ENCODE measurements at places on chromosomes 7 and 10.

GRCh38 chr7:133587903-133588302, 335.0 kb downstream of the EXOC4 start:
- no peak for DNase-seq

- DNase-seq = peak; percentile 41
Measured at GRCh38 chr7:115297656-115298055, 375.8 kb downstream of the MDFIC start.

DNA sequence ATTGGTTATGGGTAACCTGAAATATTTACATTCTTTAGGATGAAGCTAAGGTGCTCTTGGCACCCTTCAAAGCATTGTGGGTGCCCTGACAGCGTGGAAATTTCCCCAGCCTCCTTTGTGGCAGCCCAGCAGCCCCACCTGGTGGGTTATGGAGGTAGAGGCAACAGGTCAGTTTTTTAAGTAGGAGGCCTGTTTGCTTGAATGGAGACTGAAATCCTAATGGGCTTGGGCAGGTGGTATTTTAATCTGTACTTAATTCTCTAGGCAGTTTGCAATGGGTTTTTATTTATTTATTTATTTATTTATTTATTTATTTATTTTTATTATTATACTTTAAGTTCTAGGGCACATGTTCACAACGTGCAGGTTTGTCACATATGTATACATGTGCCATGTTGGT, 139.4 kb downstream of the EPC1 start:
- DNase-seq = peak; percentile 64

DNA sequence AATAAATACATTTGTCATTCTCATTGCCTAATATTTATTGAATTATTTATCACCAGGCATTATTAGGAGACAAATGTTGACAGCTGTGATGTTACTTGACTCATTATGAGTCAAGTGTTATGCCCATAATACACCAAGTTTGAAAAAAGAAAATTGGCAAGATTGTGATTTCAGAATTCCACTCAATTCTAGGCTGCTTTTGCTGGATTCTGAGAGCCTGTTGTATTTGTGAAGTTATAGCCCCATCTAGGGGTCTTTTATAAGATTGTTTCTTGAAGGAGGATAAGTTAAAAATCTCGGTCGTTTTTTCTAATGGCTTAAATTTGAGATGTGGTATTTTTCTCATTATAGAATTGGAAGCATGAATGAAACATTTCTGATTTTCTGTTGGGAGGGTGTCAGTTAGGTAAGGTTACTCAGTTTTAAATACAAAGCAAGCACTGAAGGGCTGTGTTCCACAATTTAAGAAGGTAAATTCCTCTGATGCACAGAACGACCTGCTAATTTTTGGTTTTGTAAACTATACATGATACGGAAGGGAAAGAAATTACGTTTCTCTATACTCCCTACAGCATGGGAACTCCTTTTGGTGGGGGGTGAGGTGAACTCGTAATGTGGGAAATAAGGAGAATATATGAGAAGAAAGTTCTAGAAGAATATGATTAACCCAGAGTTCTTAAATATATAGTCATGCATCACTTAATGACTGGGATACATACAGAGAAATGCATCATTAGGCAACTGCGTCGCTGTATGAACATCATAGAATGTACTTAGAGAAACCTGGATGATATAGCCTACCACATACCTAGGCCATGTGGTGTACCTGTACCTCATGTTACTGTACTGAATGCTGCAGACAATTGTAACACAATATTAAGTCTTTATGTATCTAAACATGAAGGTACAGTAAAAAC, 2.6 kb downstream of the STK31 start:
- peak; percentile 69 for DNase-seq

DNA sequence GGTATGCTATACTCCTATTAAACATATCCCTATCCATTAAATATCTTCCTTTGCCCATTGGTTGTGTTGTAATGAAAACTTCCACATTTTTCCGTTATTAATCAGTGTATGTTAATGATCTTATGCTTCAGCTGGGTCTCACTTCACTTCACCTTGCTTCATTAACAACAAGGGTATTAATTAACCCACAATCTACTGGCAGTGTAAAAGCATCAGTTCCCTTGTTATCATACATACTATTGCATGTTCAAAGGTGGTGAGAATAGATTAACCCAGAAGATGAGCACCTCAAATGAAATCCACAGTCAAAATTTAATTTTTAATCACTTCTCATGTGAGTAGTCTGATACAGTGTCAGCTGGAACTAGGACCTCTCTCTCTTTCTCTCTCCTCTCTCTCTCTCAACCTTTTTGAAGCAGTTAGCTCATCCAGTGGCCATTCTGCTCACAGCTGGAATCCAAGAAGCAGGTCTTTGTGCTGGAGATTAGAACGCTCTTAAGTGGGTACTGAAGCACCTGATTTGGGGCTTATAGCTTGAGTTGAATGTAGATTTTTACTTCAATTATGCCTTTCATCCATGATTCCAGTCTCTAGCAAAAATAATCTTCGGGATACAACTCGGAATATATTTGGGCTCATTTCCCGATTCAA, 172.3 kb downstream of the RAPGEF5 start:
- DNase-seq = no peak

- no peak for DNase-seq
Measured at GRCh38 chr10:74932648-74933047, 106.2 kb downstream of the KAT6B start.

DNA sequence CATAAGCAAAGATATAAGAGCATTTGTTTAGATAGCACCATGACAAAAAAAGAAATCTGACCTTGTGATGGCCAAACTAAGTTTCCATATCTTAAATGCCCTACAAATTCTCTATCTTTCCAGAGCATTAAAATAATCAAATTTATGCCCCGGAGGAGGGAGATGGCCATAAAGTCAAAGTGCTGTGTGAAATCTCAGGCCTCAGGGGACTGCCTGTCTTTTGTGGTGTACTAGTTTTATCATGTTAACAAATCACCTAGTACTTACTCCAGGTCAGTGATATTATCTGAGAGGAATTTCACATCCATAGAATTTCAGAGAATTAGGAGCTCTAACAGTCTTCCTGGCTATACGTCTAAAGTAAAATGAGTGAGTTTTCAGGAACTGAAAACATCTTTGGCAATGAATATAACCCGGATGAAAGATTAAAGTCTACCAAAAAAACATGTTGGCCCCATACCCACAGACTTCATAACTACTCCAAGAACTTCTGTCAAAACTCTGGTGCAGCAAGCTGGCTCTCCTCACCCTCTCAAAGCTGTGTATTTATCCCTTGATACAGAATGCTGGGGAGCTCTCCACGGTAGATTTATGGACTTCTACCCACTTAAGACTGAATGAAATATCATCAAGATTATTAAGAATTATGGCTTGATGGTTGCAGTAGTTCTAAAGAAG, 682.8 kb downstream of the SORCS1 start:
- no peak for DNase-seq

GRCh38 chr10:101839002-101839401, 4.6 kb downstream of the KCNIP2 start:
- DNase-seq = no peak

GRCh38 chr10:95850791-95851190, 57.0 kb upstream of the CC2D2B start:
- DNase-seq = no peak

- DNase-seq = no peak
Measured at GRCh38 chr7:74466196-74466813, 12.6 kb downstream of the GTF2IRD1 start.

GRCh38 chr7:26538216-26538615, 246.6 kb downstream of the SNX10 start:
- no peak for DNase-seq

DNA sequence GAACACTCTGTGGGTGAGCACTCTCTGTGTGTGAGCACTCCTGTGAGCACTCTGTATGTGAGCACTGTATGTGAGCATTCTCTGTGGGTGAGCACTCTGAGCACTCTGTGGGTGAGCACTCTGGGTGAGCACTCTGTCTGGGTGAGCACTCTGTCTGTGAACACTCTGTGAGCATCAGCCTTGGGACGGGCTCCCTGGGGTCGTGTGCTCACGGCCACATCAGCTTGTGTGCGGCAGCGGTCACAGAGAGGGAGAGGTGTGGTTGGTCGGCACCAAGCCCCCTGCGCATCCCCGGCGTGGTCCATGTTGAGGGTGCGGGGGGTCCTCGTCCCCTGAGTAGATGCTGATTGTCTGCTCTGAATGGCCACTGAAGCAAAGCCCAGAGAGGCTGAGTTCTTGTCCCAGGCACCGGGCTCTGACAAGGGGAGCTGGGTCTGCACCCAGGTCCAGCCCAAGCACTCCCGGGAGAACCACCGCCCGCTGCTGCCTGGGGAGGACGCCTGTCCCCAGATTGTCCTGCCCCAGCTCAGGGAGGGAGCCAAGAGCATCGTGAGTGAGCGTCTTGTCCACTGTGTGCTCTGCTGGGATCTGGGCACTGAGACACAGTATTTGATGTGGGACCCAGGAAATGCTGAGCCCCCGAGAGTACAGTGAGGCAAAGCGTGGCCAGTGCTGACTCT, 143.7 kb downstream of the DNAJB6 start:
- no peak for DNase-seq

DNA sequence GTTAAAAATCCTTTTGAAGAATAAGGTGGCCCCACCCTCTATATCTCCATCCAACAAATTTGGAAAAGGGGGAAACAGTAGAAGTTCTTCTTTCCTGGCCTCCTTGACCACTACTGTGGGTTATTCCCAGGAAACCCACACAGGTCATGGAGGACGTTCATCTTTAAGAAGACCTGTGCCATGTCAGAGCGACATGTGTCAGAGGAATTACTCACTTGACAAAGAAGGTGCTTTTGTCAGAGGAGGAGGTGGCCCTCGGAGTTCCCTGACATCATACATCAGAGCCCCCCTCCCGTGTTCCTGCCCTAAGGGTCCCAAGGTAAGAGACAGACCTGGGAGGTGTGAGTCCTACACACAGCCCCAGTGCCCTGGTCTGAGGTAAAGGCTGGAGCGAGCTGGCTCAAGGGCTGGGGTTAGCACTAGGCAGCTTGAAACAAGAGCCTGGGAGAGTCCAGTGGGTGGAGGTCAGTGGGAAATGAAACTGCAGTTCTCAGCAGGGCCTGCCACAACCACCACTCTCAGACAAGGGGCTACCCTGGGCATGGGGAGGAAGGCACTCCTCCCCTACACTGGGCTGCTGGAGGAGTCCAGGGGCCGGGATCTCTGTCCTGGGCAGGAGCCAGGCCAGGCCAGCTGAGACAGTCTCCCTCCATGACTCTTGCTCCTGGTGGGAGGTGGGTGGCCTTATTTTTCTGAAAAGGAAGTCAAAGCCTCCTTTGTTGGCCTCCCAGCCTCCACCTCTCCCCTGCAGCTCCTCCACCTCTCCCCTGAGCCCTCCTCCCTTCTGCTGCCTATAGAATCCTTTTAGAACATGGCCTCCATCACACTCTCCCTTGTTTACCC, 21.8 kb upstream of the ZMIZ1 start:
- DNase-seq = no peak

DNA sequence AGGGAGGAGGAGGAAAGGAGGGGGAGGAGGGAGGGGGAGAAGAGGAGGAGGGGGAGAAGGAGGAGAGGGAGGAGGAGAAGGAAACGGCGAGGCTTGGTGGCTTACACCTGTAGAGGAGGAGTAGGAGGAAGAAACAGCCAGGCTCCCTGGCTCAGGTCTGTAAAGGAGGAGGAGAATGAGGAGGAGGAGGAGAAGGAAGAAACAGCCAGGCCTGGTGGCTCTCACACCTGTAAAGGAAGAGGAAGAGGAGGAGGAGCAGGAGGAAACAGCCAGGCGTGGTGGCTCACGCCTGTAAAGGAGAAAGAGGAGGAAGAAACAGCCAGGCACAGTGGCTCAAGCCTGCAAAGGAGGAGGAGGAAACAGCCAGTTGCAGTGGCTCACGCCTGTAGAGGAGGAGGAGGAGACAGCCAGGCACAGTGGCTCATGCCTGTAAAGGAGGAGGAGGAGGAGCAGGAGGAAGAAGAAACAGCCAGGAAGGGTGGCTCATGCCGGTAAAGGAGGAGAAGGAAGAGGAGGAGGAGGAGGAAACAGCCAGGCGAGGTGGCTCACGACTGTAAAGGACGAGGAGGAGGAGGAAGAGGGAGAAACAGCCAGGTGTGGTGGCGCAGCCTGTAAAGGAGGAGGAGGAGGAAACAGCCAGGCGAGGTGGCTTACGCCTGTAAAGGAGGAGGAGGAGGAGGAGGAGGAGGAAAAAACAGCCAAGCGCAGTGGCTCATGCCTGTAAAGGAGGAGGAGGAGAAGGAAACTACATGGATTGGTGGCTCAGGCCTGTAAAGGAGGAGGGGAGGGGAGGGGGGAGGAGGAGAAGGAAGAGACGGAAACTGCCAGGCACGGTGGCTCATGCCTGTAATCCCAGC, 14.9 kb upstream of the CRCP start:
- DNase-seq = peak; percentile 95

DNA sequence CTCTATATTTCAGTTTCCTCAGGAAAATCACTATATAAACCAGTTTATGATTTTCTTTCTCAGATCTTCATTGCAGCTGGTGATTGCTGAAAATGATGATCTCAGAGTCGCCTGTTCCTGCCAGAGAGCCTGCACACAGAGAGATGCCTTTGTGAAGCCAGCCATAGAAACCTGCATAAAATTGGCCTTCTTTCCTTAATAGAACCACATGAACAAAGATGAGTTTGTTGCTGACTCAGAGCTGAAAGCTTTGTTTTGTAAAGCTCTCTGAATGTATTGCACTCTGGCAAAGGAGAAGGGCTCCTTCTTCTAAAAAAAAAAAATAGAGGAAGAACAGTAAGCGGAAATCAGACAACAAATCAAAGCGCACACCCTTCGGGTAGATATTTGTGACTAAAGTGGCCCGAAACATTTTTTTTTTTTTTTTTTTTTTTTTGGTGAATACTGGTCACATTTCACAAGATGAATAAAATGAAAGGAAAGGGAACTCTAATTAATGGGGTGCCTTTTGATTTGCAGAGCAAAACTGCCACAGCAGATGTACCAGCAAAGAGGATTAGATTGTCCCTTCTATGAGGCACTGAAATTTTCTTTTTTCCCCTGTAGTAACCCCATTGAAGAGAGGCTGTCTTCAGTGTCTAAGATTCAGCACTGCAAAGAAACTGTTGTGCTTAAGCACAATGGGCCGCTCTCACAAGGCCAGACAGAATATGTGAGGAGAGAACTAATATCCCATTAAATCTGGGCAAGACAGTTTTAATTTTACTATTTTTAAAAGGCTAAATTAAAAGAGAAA, 75.1 kb upstream of the PTPRZ1 start:
- peak; percentile 35 for DNase-seq

DNA sequence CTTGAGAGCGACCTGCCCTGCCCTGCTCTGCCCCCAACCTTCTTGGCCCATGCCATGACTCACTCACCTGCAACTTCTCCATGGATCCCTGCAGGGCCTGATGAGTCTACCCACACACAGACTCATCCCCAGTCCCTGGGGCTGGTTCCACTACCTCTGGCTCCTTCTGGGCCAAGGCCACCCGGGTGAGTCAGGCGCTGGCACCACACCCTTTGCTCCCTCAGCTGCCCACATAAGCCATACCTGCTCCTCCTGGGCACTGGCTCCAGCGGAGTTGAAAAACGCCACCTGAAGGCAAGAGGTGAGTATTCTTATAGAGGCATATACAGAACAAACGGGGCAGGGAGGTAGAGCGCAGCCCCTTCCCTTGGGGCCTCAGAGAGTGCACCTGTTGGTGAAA, 16.2 kb upstream of the MTPAP start:
- peak; percentile 86 for DNase-seq
